ENCODE measurements at places on chromosomes 4 and X.

DNA sequence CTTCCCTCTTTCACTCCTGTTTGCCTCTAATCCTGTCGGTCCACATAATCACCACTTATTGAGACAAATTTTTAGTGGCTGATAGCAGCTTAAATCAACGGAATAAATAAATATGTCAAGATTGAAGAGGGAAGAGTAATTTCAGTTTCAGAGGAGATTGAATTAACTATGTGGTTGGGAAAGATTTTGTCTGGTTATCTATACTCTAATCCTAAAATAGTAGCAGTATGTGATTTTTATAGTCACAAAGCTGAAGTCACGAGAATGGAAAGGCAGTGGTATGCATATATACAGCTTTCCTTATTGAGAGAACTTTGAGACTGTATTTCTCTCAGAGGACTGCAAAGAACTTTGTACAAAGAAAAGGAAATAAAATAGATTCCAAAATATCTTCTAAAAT, 493.3 kb downstream of the FAT4 start:
- DNase-seq: no peak

- DNase-seq: no peak
These were observed 137.8 kb downstream of the FBXW7 start for GRCh38 chr4:152398060-152398459.

DNA sequence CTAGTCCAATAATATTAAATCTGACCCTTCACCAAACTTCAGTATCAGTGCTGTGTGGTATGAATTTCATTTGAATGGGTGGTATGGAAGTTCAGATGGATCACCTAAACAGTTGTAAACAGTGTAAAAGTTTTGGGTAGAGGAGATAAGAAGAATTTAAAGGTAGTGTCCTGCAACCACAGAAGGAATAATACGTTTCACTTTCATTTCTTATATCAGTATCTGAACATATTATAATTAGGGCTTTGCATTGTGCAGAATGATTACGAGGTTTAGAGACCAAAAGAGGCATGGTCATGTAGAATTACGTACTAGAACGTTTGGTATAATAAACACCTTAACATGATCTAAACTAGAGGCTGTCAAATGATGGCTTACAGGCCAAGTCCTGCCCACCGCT, 116.1 kb downstream of the PDLIM5 start:
- no peak for DNase-seq

GRCh38 chr4:177555007-177555574, 112.9 kb upstream of the AGA start:
- peak; percentile 86 for DNase-seq

DNA sequence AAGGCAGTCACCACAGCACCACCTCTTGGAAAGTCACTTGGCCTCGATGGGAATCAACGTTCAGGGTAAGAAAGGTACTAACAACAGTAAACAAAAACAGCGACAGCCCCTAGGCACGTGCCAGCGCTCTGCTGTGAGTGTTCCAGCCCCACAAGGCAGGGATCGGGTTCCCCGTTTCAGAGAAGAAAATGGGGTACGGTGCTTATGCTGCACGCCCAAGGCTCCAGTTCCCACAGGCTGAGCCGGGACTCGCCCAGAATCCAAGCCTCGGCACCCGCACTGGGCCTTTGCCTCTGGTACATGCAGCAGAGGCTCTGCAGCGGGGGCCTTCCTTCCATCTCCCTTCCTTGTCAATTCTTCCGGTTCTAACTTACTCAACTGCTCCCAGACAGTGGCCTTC, 37.3 kb downstream of the WDR1 start:
- DNase-seq: peak; percentile 69

Data from osteoblast (primary cell).